Caudate nucleus (tissue), 63 donors: ENCODE measurements at places on chromosomes 11 and 22.

DNA sequence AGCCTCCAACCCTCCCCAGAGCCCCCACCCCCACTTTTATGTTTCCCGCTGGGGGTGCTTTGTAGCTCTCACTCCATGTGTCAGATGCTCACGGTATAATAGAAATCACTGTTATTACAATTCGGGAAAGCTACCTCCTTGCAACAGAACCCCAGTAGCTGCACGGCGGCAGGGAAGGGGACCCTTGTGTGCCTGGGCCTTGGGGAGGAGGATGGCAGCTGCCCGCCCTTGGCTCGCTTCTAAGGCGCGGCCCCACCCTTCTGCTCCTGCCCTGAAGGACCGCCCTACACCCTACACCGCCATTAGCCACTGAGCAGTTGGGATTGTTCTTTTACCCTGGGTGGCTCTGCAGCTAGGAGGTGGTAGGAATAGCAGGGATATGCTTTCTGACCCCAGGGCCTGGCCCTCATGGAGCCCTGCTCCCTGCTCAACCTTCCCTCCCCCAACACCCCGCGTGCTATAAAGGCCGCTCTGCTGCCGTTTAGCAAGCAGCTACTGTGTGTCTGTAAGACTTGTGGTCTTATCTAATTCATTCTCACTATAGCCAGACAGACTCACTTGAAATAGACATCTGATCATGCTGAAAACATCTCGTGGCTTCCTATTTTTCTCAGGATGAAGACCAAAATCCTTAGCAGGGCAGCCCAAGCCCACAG is 219.7 kb downstream of the CEP164 start:
- no peak for DNase-seq

DNA sequence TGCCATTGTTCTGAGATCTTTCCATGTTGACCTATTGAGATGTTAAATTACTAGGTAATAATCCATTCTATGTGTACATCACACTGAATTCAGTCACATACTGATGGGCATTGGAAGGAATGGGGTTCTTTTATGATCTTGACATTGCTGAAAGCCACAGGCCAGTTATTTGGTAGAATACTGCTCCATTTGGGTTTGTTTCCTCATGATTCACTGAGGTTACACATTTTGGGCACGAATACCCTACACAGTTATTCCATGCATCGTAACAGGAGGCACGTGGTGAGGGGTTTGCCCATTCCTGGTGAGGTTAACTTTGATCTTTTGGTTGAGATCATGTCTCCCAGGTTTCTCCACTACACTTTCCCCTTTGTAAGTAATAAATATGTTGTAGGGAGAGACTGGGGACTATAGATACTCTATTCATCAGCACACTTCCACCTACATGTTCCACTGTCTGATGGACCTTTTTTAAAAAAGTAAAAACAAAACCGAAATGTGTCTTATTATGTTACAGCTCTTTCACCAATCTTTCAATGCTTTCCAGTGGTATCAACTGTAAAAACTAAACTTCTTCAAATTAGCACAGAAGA is 12.0 kb upstream of the FOLR1 start:
- no peak for DNase-seq

- no peak for DNase-seq
Observed at GRCh38 chr22:45582955-45583320, 80.3 kb downstream of the FBLN1 start.

DNA sequence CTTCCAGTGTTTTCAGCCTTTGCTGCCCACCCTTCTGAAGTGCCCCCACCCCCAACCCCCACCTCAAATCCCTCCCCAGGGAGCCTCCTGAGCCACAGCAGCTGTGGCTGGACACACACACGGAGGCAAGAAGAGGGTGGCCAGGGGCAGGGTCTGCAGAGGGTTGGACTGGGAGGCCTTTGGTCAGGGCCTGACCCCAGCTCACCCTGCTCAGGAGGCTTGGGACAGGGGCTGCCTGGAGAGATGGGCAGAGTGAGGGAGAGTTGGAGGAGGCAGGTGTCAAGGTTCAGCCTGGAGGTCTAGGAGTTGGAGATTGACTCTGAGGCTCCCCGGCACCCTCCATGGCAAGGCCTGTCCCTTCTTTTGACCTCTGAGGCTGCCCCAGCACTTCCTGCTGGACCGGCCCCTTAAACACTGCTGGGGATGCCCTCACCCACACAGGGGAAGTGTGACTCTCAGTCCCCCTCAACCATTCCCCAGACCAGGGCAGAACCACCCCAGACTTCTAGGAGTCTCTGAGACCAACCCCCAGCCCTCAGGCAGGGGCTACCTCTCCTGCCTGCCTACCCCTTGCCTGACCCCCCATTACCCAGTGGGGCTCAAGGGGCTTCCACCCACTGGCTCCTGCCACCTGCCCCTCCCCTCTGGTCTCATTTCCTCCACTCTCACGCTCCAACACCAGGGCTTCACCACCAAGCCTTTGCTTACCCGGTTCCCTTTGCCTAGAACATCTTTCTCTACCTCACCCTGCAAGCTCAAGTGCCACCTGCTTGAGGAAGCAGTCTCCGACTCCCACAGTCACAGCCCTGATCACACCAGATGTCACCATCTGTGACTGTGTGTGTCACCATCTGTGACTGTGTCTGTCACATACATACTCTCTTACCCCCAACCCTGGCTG is 8.6 kb downstream of the ARAP1 start:
- DNase-seq, result no peak
